ENCODE measurements at places on chromosomes 5 and 9.

DNA sequence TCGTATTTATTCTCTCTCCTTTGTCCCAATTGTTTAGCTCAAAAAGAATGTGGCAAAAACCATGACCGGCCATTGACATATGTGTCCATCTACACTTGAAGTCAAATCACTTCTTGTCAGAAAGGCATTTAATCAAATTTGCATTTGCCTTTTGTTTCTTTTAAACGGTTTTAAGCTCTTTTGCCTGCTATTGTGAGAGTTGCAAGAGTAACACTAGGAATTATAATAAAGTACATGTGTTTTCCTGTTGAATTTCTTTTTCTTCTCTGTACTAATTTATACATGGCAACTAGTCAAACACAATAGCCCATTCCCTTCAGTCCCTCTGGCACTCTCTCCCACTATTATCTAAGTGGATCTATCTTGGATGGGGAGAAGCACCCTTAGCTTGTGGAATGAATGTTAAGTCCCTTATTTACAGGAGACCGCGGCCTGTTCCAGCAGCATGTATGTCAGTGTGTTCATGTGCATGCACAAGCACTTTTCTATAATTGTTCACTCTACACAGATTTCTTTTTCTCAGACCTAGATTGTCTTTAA, 3.2 kb downstream of the ADAMTSL1 start:
- no peak for DNase-seq

GRCh38 chr9:122791872-122792669, 3.3 kb downstream of the OR5C1 start:
- no peak for DNase-seq

GRCh38 chr5:56019306-56020272, 24.8 kb upstream of the IL6ST start:
- no peak for DNase-seq

DNA sequence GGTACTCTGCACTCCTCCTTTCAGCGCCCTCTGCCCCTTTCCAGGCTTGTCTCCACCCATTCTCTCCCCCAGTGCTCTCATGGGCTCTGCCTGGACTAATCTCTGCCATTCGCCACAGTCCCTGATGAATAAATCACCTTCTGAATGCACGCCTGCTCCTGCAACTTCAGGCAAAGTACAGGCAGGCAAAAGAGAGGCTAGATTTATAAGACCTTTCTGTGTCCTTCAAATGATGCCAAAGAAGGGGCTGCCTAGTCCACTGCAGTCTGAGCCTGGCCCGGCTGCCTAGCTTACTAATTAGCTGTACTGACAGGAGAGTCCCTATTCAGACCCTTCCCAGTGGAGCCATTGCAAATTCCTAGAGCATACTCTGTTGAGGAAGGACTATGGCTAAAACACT, 7.4 kb downstream of the FGF1 start:
- no peak for DNase-seq

- no peak for DNase-seq
These were observed 4.1 kb downstream of the DENND1A start for GRCh38 chr9:123925819-123926218.

- no peak for DNase-seq
These were observed 33.7 kb downstream of the DNAH5 start for GRCh38 chr5:13910637-13911288.

DNA sequence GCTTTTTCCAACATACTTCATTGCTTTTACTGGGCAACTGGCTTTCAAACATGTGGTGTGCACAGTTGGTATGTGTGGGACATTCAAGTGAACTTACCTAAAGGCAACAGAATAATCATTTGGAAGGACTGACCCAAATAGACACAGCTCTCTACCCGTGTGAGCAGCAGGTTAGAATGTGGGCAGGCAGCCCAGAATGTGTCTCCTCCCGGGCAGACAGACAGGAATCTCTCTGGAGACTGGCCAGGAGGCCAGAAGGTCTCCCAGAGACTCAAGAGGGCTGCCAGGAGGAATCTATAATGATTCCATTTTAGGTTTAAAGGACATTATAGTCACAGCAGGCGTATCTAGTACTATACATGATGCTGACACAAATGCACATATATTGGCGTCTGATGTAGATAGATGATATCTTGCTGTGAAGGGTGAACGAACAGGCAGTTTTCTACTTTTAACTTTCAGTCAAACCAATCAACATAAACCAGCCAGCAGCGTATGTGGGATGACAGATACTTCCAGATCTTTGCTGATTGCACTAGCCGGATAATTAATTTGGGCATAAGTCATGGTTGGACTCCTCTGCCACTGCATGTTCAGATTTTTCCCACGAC, 297.4 kb upstream of the ZNF608 start:
- DNase-seq, result no peak

DNA sequence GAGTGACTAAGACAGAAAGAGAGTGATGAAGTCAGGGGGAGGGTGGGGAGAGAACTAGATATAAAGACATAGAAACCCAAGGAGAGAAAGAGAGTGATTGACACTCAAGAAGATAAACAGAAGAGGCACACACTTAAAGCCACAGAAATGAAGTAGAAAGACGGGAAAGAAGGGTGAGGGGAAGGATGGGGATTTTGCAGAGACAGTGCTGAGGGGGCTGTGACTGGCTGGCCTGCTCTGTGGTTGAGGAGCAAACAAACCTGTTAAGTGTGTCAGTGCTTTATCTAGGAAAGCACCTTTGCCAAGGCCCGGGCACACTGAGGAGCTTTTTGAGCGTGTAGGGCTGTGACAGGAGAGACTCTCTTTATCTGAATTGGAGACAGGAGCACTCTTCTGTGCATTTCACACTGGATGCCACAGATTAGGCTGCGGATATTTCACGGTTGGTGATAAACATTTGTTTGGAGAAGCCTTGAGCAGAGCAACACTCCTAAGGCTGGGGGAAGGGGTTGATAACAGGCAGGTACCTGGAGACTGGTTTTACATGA, 109.1 kb downstream of the DOCK2 start:
- no peak for DNase-seq

DNA sequence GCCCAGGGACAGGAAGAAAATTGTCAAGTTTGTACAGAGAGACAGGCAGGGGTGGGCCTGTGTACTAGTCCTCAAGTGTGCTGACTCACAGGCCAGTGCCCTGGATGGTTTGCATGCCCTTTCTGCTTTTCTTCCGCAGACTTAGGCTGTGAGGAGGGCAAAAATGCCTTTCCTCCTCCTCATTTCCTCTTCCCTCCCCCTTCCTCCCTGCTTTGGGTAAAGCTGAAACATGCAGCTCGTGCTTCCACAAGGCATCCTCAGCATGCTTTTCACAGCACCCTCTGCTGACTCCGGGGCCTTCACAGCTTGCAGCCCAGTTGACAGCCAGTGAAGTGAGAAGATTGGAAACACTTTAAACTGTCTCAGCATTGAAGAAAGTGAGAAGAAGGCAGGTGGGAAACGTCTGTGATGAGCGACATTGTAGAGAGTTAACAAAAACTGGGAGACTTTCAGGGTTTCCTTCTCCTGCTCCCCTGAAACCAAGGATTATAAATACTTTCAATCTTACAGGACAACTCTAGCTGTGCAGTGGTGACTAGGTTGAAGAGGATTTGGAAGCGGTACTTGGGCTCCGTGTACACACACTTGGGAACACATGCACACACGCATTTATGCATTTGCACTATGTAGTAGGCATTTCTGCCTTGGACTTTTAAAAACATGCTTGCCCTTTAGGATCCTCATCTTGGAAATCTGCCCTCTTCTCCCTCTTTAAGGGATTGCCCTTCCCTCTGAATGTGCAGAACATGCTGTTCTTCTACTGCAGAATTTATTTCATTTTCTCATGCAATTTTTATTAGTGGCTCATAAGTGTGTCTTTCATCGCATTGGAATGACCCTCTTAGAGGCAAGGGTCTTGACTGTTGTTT, 138.8 kb downstream of the GRIA1 start:
- DNase-seq, result peak; percentile 44

GRCh38 chr9:129081388-129081904, 535 bp downstream of the DOLPP1 start:
- no peak for DNase-seq

- no peak for DNase-seq
These were observed 8.1 kb downstream of the SNX18 start for GRCh38 chr5:54525692-54526091.

- DNase-seq, result no peak
These were observed 372.4 kb upstream of the PAPPA start for GRCh38 chr9:115781070-115781736.

DNA sequence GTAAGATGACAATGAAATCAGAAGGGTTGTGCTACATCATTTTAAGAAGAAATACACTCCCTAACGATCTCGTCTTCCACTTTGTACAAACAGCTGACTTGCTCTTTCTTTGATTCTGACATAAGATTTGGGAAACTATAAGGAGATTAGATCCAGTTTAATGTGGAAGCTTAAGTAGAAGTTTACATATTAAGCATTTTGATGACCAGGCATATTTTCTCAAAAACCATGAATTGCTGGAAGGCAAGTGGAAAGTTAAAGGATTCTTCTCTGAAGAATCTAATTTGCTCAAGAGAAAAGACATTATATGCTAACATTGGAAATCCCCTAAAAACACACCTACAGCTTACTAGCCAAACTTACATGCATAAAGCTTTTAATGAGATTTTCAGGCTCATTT, 531.9 kb upstream of the PTPRD start:
- no peak for DNase-seq
